ENCODE measurements at places on chromosomes 11 and 22. TPM values are rescaled to one million over a fixed set of nuclear protein-coding genes. Genes with fewer than 3 reads are reported as not detected.

Gene TMPRSS13
- 0.69 TPM for total RNA-seq

Gene BATF2
- total RNA-seq = 0.18 TPM

Gene APOBEC3H
- total RNA-seq = not detected

Gene SYNGR1
- 47.7 TPM for total RNA-seq

Gene VSIG10L2
- not detected for total RNA-seq

Gene RBFOX2
- total RNA-seq = 24.2 TPM

Gene ARL14EP
- 17.4 TPM for total RNA-seq

Gene TYR
- total RNA-seq = not detected

Gene KIAA0930
- total RNA-seq = 19.3 TPM

Gene PRR5
- total RNA-seq = not detected

Gene MIOX
- 3.9 TPM for total RNA-seq

Gene SCGB1D2
- total RNA-seq = not detected

Gene MS4A15
- not detected for total RNA-seq

Gene RBMXL2
- not detected for total RNA-seq
